ENCODE measurements at places on chromosomes 6 and 20.

DNA sequence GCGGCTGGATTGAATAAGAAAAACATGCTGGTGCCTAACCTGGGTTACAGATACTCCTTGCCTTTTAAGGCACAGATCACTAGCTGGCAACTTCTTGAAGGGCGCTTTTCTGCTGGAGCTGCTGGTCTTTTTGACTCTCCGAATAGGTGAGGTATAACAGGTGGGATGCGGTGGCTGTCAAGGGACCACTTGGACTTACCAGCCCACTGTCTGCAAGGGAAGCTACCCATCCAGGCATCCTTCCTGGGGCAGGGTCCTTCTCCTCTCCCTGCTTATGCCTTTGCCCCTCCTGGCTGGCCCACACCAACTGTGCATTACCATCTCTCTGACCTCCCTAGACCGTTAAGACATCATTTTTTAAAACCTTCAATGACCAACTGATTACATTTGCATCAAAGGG lies 57.4 kb downstream of the NPEPL1 start:
- DNase-seq: no peak

DNA sequence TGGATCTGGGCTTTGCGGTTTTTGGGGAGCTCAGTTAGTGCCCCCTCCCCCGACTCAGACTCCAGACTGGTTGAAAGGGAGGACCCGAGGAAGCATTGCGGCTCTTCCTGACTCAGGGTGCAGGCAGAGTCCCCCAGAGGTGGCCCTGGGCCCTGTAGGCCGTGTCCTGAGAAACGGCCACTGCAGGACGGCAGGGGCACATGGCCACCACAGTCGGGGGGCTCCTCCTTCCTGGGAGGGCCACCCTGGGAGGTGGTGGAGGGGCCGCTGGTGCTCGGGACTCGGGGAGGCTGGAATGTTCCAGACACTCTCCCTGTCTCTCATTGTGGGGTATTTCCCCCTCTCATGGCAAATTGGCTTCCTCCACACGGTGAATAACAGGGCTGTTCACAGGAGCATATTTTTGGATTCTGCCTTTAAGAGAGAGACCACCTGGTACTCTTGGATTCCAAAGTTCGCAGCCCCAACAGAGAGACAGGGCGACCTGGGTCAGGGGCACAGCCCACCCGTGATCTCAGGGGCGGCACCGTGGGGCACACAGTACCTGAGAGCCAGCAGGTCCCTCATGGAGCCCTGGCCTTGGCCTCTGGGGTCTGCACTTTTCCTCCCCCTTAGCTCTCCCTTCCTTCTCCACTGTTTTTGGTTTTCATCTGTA lies 35.7 kb downstream of the FRMD1 start:
- DNase-seq: no peak

DNA sequence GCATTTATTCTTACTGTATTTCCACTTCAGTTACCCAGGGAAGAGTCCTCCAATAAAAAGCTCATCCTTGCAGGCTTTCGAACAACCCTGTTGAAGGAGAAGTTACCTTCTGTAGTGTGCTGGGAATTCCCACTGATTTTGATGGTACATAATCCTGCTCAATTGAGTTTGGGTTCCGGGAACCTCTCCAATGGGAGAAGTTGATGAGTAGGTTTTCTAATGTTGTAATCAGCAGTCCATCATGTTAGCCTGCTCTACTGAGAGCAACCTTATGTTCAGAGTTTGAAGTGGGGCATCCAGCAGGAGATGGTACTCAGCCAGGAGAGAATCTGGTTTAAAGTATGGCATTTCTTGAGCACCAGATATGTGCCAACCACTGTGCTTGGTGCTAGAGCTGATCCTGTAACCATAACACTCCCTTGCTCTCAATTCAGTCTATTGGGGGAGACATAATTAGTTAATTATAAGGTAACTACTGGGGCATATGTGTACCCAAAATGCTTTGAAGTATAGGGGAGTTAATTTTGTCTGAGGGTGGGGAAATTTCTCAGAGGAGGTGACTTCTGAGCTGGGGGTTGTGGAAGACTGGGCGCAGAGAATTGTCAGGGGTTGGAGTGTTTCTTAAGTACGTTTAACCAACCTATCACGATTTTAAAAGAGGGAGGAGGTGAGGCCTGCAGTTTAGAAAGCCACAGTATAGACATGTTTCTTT lies 2.1 kb downstream of the TOP1 start:
- no peak for DNase-seq

- no peak for DNase-seq
Measured at GRCh38 chr20:2088891-2089290, 12.7 kb upstream of the STK35 start.

DNA sequence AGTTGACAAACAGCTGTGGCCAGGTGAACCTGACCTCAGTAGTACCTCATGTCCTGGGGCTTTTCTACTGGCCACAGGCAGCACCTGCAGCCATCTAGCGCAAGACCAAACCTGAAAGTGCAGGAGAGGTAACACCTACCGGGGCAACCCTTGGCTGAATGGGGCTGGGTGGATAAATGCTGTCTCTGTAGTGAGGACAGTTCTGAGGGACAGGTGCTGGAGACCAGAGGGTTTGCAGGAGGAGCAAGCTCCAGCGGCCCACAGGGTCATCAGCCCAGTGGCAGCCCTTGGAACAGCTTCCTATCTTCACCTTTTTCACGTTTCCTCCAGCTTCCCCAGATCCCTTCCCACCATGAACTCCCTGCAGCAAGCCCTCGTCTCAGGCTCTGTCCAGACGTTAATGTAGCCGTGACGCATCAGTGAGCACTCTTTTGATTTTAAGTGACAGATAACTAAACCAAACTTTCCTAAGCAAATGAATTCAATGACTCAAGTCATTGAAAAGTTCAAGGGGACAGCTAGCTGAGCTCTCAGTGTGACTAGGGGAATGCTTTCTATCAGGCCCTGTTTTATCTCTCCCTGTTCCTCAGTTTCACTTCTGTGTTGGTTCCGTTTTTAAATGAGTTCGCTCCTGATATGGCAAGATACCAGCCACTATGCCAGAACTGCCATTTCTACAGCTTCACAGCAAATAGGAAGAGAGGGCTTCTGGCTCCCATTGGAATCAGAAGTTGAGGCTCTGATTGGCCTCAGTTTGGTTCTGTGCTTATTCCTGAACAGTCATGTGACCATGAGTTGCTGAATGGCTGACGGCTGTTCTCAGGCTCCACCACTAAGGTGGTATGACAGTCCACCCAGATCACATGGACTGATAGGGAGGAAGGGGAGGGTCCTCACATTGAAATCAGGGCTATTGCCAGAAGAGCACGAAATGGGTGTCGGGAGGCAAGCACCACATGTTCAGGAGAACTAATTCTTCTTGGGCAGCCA lies 12.1 kb upstream of the PFDN4 start:
- DNase-seq: no peak

DNA sequence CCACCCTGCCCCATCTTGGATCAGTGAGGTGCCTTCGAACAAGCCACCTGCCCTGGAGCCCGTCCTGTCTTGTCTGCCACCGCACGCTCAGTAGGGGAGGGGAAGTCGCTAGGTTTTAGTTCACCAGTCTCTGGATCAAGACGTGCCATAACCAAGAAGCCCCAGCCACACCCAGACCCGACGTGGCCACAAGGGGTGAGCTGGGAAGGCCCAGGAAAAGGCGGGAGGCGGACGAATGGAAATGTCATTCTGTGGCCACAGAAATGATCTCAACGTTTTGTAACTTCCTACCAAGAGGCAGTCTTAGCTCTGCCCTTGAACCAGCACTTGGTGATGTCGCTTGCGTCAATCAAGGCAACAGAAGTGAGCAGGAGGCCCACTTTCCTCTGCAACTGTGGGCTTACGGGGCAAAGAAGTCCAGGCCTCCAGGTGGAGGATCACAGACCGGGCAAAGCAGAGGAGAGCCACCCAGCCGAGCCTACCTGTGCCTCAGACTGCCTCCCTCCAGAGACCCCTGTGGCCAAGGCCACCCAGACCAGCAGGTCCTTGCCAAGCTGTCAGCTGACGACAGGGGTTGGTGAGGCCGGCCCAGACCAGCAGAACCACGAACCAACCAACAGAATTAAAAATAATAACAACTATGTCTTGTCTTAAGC lies 14.5 kb downstream of the GMEB2 start:
- DNase-seq: no peak

GRCh38 chr6:115441651-115442050 lies 619.0 kb downstream of the FRK start:
- DNase-seq: no peak

DNA sequence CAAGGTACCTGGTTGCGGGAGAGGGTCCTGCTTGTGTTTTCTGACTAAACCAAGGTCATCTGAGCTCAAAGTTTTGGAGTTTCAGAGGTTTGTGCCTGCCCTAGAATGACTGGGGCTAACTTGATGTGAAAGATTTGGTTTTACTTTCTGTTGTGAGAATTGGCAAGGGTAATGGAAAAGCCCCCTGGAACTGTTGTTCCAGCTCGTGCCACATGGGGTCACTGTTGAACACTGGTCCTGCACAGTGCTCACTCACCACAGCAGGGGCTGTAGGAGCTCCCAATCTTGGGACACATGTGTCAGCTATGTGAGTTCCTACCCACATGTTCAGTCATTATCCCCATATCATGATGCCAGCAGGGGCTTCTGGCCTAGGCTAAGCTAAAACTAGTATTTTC lies 6.5 kb downstream of the TGM6 start:
- peak; percentile 24 for DNase-seq

- DNase-seq: no peak
Measured at GRCh38 chr6:14925699-14926026, 320.2 kb upstream of the JARID2 start.

- DNase-seq: no peak
Measured at GRCh38 chr6:129263176-129263575, 380.2 kb downstream of the LAMA2 start.

DNA sequence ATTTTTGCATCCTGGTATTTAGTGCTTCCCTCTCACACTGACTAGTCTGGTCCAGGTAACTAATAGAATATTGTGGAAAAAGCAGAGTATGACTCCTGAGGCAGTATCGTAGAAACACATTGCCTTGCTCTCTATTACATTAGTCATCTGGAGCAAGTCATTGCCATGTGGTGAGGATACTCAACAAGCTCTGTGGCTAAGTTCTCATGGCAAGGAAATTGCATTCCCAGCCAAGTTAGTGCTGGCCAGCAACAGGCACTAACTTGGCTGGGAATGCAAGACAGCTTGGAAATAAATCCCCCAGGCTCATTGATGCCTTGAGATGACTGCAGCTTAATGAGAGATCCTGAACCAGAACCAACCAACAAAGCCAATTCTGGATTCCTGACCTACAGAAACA lies 39.7 kb upstream of the HTR1B start:
- DNase-seq: no peak

DNA sequence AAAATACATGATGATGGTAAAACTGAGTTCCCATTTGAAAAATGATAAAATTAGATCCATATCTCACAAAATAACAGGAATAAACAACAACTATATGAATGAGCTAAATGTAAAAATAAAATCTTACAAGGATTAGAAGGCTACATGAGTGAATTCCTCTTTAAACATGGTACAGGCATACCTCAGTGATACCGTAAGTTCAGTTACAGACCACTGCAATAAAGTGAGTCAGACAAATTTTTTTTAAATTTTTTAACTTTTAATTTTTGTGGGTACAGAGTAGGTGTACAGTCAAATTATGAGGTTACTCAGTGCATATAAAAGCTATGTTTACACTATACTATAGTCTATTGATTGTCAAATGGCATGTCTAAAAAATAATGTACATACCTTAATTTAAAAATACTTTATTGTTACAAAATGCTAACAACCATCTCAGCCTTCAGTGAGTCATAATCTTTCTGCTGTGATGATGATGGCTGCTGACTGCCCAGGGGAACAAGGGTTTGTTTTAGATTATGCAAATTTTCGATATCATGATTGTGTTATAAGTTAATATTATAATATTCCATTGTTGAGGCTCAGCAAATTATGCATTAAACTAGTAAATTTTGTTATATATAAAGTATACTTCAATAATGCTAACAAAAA lies 222.8 kb upstream of the RUNX2 start:
- no peak for DNase-seq

DNA sequence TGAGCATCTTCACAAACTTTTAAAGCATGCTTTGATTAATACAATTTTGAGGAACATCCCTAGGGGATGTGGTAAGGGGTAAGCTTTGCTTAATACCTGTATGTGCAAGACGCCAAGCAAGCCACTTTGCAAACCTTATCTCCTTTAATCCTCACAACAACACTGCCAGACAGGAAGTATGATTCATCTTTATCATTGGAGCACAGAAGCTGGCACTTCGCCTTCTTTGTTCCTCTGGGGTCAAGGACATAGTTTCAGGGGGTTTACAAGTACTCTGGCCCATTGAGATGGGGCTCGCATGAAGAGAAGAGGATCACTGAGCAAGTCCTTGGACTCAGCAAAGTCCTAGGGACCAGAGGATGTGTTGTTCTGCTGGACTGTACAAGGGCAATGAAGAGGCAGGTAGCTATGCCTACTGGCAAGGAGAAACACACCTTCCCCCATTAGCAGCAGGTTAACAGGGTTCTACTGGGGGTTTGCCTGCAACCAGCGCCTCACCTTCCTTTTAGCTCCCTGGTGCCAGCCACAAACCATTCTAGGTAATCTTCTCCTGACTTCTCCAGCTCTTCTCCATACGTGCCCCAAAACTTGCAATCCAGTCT lies 8.8 kb downstream of the TMEM244 start:
- DNase-seq: no peak

DNA sequence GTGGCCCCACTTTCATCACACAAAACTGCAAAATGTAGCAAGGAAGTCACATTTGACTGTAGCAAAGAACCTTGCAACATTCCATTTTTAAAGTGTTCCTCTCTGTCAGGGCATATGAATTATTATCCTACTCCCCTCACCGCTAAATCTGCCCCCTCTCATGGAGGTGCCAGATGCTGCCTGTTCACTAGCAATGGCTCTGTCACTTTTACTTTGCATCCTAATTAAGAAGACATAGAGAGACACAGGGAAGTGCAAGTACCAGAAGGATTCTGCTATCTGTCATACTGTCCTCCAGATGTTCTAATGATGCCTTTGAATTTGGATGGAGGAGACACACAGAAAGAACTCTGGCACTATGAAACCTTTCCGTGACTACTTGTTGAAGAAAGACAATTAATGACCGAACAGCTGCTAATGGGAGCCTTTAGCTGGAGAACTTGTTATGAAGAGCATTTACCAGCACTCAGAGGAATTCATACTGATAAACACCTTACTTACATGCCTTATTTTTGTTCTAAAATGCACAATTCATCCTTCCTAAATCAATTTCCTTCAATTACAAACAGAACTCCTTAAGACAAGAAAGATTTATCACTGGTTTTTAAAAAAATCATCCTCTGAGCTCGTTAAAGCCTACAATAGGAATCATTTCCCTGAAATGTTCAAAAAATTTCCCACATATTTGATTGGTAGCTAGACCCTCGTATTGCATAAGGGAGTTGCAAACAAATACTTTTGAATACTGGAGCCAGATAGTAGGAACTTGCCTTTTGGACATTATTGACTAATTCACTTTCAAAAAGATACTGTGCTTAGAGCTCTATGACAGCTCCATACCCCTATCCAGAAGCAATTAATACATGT lies 292.6 kb downstream of the UBE3D start:
- no peak for DNase-seq

GRCh38 chr6:105135907-105136430 lies 43.8 kb downstream of the POPDC3 start:
- no peak for DNase-seq

DNA sequence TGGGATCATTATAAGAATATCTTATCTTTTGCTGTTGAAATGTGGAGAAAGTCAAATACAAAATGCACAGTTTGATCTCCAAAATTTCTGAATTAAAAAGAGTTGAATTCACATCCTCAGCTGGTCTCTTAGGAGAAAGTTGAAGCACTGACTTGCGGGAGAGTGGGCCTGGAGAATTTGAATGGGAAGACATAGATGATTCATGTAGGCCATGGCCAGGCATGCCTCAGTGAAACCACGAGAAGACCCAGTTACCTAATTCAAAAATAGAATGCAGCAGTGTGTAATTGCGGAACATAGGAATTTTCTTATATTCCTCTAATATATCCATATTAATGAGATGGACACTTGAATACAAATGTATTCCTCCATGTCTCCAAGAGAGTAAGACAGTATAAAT lies 53.0 kb upstream of the DTNBP1 start:
- DNase-seq: no peak

Measured in stimulated activated CD4-positive, alpha-beta T cell treated with anti-CD3 and anti-CD28 coated beads, Interleukin-1b, Interleukin-23, amount 100 ng/mL, for 24 hours (primary cell).